ENCODE measurements at places on chromosomes 4 and X.
A peak's percentile ranks its signal among the peaks of the same experiment; 100 is the strongest.

GRCh38 chr4:148786699-148787098, 344.5 kb upstream of the NR3C2 start:
- no peak for DNase-seq

DNA sequence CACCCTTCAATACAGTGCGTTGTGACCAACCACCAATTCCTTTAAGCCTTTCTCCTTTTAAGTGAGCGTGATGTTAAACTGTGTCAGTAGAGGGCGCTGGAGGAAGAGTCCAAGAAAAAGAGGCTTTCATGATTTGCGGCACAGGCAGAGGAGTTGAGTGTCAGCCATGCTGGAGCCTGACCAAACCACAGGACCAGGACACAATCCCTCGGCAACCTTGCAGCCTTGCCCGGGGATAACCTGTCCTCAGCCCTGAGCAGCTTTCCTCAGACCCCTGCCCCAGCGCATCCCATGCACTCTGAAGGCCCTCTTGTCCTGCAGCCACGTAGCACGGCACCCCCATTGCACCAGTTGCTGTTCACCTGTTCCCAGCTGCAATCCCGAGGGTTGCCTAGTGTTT, 53.5 kb upstream of the SMIM31 start:
- DNase-seq = no peak

GRCh38 chr4:86594559-86595425, 677 bp downstream of the PTPN13 start:
- DNase-seq = peak; percentile 77

- DNase-seq = no peak
Observed at GRCh38 chr4:174422893-174423256, 99.4 kb downstream of the HPGD start.

DNA sequence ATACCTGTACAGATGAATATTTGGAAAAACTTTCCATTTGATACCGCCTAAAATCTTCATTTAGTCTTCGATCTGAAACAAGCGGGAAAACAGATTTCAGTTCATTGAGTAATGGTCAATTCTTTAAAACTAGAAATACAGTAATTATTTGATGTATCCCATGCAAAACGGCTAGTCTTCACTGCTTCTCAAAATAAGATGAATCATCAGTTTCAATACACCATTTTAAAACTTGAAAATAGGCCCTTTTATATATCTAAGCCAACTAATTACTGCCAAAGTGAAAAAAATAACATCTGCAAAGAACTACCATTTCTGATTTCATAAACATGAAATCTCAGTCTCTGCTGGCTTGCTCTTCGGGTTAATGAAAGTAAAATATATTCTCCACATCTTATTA, 11.0 kb downstream of the SCLT1 start:
- no peak for DNase-seq

DNA sequence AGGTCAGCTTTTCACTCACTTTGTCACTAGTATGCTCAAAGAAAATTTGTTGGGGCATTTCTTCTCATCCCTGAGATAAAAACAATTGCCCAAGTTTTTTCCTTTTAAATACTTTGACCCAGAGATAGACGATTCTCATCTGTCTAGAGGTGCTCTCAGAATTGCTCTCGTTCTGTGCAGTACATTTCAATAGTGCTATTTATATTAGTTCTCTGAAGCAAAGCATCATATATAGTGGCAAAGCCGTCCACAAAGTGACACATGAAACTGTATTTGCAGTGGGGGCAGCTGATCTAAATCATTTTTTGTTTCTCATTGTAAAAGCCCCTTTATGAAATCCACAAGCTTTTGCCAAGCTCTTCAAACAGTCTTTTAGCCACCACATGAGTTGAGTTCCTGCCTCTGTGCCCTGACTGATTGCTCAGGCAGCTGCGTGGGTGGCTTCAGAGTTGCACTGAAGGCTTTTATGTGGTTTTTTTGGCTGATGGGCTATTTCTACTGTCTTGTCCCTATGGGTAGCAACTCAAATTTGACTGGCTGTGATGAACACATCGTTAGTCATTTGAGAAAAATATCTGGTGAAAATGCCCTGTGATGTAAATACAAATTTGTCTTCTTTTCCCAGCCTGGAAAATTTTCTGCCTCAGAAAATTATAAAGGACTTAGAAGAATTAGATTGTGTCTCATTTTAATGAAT, 119.1 kb upstream of the OTUD4 start:
- DNase-seq = no peak

- DNase-seq = no peak
Observed at GRCh38 chr4:147596377-147596776, 20.8 kb upstream of the TMEM184C start.

DNA sequence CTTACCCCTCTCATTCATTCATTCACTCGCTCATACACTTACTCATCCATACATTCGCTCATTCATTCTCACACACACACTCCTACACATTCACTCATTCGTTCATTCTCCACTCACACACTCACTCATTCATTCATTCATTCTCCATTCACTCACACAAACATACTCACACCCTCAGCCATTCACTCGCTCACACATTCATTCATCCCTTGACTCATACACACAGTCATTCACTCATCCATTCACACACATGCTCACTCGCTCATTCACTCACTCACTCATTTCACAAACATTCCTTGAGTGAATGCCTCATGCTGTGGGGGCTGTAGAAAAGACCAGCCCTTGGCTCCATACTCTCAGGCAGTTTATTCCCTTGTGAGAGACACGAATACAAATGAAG, 151.1 kb upstream of the MAMLD1 start:
- DNase-seq = no peak

Data from left hindlimb (tissue), 1 donor.